ENCODE measurements at places on chromosomes 3 and 15.

- no peak for DNase-seq
Observed at GRCh38 chr3:170081079-170081741, 43.4 kb downstream of the GPR160 start.

DNA sequence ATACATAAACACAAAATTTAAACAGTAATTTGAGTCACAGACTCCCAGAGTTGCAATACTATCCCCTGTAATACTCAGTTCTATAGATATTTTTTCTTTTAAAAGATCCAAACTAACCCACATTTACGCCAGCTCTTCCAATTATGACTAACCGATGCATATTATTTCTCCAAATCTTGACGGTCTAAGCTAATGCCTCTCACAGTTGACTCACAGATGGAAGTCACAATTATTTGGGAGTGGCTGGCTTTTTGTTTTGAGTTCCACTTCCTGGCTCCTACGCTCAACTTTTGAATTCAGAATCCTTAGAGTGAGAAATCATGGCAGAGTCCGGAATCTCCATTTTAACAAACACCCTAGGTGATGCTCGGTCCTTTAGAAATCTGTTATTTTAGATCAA, 749.9 kb downstream of the FHIT start:
- no peak for DNase-seq

DNA sequence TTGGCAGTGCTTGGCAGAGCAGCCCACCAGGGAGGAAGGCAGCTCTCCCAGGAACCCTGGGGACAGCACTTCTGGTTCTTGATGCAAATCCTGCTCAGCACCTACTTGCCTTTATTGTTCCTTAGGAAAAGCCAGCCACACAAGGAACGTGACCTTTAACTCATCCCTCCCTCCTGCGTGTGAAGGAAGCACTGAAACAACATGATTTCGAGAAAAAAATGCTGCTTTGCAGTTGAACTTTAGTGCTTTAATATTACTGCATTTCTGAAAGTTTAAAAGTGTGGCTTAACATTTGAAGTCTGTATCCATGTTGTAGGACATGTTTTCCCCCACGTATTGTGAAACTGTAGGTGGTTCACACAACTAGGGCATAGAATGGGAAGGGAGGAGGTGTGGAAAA, 50.4 kb upstream of the CTNNB1 start:
- DNase-seq, result no peak

DNA sequence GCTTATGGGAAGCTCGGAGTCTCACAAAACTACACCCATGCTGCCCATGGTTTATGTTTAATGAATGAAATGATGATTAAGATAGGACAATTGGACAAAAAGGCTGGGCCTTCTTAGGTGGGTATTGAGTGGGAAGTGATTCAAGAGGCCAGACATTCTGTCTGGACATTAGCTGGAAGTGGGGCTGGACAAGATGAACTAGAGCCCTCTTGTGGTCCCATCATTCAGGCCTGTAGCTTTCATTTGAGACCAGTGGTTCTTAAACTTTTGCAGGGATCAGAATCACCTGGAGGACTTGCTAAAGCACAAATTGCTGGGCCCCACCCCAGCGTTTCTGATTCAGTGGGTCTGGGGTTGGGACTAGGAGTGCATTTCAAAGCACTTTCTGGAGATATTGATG, 290.4 kb upstream of the CTDSPL start:
- DNase-seq, result no peak

GRCh38 chr15:90820481-90820880, 47.9 kb upstream of the FURIN start:
- DNase-seq, result no peak

DNA sequence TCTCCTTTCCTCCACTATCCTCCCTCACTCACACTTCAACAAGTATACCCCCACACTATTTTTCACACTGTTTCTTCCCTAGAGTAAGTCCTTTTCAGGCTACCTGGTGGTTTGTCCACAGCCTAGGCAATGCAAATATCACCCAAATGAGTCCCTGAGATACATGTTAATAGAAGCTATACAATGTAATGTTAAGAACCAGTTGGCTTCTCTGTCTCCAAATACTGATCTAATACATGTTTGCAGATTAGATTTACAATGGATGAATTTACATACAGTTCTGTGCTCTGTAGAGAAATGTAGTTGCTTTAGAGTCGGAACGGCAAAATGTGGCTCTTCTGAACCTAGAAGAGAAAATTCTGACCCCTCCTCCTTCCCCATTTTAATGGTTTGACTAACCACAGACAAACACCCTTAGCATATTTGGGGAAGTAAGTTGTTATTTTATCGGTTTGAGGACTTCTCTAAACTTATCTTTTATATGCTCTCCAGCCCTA, 63.6 kb upstream of the MBNL1 start:
- peak; percentile 40 for DNase-seq

DNA sequence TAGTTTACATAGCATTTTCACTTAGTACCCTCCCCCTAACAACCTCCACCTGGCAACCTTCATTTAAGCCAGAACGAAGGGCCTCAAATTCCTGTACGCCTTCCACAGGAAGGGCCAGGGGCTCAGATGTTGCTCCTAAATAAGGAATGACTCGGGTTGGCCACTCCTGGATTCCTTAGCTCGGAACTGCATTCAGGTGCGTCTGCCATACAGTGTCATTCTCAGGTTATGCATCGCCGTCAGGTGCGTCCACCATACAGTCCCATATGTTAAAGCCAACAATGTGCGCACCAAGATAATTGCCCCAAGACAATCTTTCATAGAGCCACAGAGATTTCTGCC, 53.5 kb upstream of the USP3 start:
- DNase-seq, result no peak

GRCh38 chr15:85825719-85826118, 31.0 kb upstream of the KLHL25 start:
- no peak for DNase-seq

- DNase-seq, result no peak
Observed at GRCh38 chr3:135304378-135304777, 509.3 kb downstream of the EPHB1 start.

DNA sequence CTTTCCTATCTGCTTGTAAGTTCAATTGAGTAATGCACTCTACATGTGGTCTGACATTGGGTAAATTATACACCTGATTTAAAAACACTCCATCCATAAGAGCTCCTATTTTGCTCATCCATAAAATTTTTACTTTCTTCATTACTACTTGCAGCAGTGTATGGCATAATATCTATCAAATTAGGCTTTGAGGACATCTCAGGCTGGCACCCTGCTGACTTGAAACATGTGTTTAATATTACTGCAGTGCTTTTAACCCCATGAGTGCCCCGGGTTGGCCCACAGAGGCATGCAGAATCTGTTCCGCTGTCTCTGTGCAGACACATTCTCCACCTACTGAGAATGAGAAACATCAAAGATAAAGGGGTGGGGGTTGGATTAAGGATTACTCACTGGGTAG, 249.9 kb upstream of the DNAJC19 start:
- DNase-seq, result no peak

- DNase-seq, result no peak
Observed at GRCh38 chr3:152419748-152420147, 151.0 kb downstream of the MBNL1 start.

DNA sequence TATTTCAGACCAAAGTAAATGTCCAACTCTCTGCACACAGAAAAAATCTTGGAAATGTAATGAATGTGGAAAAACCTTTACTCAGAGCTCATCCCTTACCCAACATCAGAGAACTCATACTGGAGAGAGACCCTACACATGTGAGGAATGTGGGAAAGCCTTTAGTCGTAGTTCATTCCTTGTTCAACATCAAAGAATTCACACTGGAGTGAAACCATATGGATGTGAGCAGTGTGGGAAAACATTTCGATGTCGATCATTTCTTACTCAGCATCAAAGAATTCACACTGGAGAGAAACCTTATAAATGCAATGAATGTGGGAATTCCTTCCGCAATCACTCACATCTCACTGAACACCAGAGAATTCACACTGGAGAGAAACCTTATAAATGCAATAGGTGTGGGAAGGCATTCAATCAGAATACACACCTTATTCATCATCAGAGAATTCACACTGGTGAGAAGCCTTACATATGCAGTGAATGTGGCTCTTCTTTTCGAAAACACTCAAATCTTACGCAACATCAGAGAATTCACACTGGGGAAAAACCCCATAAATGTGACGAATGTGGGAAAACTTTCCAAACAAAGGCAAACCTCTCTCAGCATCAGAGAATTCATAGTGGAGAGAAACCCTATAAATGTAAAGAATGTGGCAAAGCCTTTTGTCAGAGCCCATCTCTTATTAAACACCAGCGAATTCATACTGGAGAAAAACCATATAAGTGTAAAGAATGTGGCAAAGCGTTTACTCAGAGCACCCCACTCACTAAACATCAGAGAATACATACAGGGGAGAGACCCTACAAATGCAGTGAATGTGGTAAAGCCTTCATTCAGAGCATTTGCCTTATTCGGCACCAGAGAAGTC, 8.0 kb upstream of the ZNF501 start:
- no peak for DNase-seq

DNA sequence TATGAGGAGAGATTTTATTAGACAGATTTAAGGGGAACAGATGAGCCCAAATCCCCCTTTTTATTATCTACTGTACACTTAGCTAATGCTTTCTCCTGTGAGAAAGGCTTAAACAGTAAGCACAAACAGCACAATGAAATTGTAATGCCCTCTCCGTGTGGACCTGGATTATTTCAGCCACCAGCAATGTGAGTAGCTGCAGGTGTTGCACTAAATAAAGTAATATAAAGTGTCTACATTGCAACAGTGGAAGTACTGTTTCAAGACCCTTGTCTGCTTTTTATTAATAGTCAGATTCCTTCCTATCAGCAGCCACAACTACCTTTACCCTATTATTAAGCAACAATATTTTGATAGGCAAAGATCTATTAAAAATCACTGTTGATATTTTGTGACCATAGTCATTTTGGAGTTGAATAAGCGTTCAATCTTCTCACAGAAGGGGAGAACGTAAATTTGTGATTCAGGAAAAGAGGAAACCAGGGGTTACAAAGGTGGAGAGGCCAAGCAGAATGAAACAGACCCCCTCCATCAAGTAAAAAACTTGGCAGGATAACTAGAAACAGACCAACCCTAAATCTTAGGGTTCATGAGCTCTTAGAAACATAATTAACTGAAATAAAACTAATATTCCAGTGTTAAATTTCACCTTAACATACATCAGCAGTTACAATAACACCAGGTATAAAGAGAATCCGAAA, 422.6 kb downstream of the MECOM start:
- DNase-seq, result no peak

DNA sequence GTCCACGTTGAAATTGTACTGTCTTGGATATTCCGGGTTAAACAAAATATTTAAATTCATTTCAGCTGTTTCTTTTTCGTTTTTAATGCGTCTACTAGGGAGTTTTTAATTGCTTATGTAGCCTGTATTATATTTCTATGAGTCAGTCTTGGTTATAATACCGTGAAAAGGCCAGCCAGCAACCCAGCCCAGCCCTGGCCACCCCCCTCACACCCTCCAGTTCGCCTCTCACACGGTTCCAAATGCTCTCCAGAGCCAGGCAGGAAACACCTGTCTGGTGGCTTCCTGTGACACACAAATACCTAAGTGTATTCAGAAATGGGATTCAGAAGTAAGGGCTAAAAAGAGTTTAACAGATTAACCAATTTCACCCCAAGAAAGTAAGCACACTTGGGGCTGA, 4.4 kb downstream of the SH3BP5 start:
- DNase-seq, result no peak

DNA sequence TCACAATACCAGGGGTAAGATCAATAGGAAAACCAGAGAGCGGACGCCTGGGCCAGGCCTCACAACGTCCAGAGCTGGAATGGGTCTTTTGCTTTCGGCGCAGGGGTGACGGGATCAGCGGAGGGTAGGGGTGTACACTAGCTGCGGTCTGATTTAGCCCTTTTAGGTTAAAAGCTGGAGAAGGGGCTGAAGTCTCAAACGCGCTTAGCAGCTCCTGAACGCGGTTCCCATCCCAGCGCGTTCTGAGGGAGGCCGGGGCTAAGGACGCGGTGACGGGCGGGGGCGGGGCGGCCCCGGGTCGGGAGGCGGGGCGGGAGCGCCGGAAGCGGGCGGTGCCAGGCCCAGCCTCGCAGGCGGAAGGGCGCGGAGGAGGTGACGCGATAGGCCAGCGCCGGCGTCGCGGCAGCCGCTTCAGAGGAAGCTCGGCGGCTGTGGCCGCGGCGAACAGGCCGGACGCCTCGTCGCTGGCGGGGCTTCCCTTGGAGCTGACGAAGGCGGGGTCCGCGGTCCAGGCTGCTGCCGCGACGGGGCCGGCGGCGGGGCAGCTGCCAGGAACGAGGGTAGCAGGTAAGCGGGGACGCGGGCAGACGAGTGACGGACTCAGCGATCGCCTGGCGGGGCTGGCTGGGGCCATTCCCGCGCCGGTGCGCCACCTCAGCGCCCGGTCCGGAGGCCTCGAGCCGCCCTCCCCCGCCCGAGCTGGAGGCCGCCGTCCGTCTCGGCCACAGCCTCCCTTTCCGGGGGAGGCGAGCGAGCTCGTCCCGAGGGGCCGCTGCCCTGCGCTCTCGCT, at the start of gene SENP5:
Gene SENP5 (plus strand): TSS at position 414 of the 790 bp plus-strand sequence. CDS start 17,262 bp downstream, outside the sequence.
- peak; percentile 85 for DNase-seq

DNA sequence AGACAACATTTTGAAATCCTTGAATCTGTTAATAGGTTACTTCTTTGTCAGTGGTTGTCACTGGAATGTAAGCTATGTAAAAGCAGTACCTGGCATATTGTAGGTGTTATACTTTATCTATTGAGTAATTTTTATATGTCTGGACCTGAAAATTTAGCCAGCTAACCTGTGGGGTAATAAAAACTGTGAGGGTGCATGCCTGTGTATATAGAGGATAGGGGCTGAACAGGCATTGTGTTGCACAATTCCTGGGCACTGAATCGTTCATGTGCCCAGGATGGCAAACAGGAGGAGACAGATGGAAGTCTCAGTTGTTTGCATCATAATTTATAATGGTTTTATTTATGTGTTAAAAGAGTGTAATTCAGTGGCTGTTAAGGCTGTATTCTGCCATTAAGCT, 67.1 kb downstream of the ARMC8 start:
- no peak for DNase-seq

GRCh38 chr3:194137008-194137505, 1.1 kb downstream of the HES1 start:
- peak; percentile 21 for DNase-seq

GRCh38 chr3:182484682-182485081, 308.6 kb upstream of the ATP11B start:
- no peak for DNase-seq
